Activated T-helper 9 cell treated with anti-CD3 and anti-CD28 coated beads, Interleukin-2, amount 50 U/mL, for 16 hours (primary cell): ENCODE measurements at places on chromosomes 5 and 9.

DNA sequence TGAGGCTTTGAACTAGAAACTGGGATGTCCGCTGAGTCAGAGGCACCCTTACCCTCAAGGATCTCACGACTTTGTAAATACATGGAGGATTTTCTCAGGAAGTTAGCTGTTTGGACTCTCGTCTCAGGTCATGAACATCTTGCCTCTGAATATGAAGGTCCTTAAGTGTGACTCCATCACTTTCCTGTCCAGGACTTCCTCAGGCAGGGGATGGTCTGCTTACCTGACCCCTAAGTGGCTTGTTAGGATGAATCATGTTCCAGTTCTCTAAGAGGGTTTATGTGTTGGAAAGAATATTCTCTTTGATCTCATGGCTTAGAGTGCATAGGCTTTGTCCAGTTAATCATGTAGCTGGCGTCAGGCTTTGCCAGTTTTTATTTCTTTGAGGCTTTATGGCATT lies 511.7 kb upstream of the KLF4 start:
- no peak for DNase-seq

- DNase-seq = no peak
Measured at GRCh38 chr5:61412361-61412760, 80.3 kb downstream of the ZSWIM6 start.

DNA sequence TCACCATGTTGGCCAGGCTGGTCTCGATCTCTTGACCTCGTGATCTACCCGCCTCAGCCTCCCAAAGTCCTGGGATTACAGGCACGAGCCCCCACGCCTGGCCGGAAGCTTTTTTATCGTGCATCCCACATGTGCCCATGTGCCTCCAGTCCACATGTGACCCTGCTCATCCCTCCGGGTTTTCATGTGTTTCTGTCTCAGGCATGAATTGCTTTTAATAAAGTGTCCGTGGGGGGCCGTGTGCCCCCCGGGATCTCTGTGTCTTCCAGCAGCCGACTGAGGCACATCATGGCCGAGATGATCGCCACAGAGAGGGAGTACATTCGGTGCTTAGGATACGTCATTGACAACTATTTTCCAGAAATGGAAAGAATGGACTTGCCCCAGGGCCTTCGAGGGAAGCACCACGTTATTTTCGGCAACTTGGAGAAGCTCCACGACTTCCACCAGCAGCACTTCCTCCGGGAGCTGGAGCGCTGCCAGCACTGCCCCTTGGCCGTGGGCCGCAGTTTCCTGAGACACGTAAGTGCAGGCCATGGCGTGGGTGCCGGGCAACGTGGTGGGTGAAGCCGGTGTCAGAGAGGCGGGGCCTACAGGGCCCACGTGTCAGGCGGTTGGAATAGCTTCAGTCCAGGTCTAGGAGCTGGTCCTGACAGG lies 22.1 kb upstream of the LRRC14B start:
- no peak for DNase-seq

- DNase-seq = no peak
Measured at GRCh38 chr5:158492136-158492535, 607.6 kb downstream of the EBF1 start.

DNA sequence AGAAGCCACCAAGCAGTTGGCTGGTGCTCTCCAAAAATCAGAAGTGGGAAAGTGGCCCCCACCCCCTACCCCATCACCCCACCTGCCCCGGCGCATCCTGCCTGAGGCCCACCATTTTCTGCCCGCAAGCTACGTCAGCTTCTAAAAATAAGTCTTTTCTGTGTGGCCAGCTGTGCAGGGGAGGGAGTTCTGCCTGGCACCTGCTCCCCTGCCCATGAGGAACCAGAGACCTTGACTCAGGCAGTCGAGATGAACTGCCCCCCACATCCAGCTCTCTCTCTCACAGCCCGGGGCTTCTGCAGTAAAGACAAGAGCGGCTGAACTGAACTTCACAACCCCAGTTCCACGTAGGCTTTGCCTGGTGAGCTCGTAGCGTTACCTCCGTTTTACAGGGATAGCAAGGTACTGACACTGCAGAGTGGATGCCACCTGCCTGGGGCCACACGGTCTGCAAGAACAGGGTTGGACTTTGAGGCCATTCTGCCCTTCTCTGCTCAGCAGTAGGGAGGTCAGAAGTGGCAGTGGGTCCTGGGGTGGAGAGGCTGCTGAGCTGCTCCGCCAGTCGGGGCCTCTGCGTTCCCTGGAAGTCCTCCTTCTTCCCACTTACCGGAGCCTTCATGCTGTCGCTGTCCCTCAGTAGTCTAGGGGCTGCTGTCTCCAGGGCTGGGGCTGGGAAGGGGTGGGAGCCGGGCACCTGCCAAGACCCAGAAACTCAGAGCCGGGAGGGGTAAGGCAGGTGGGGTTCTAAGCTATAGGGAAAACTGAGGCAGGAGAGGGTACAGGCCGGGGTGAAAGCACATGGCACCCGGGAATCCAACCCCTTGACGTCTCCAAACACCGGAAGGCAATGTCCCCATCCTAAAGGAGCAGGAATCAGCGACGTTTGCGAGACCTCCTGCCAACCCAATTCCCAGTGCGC lies 781 bp downstream of the ST6GALNAC4 start:
- no peak for DNase-seq
